Foreskin keratinocyte (primary cell): ENCODE measurements at places on chromosomes 16 and 17. TPM values are rescaled to one million over a fixed set of nuclear protein-coding genes. Genes with fewer than 3 reads are reported as not detected.

TIMP2 gene
- polyA plus RNA-seq: 6.3 and 8.3 TPM in 2 replicates

HSPB9 gene
- not detected in 2 replicates for polyA plus RNA-seq

CES5A gene
- not detected in 2 replicates for polyA plus RNA-seq

CCT6B gene
- 0.25 TPM in 2 replicates for polyA plus RNA-seq

VAT1L gene
- polyA plus RNA-seq: not detected in 2 replicates

GCGR gene
- not detected in 2 replicates for polyA plus RNA-seq

TMEM114 gene
- not detected in 2 replicates for polyA plus RNA-seq

GRCh38 chr17:76840884-76841775, 27.1 kb upstream of the MGAT5B start:
- DNase-seq: no peak

DNA sequence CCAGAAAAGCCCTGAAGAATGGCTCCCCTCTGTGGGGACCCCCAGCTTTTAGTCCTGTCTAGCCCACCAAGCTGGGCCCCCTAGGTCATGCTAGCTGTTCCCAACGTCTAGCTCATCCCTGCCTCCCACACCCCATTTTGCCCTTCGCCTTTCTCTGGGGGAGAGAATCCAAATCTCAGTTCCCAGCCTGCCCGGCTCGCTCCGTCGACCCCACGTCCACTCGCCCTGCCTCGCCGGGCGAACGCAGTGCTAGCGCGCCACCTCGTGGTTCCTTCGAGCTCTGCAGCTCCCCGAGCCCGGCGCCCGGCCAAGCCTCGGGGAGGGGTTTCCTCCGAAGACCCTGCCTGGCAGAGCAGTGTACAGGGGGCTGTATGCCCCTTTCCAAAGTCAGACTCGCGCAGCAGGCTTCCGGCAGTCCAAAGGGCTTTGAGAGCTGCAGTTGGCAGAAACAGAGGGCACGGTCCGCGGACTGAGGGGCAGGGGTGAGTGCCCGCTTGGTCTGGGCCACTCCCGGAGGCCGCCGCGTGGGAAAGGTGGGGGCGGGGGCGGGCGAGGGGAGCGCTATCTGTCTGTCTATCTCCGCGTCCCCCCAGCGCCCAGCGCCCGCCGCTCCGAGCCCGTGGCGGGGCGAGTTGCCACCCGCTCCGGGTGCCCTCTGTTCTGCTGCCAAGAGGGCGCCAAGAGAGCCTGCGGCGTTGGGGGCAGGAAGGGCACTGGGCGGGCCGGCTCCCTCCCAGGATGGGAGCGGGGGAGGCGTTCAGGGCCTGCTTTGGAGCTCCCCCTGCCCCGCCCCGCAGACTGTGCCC, 1.7 kb upstream of the DLX3 start:
- no peak for DNase-seq

GRCh38 chr17:39667945-39668924, at the start of gene PNMT:
Gene PNMT, plus strand, starts transcription at chr17:39668453. Its CDS starts 23 bp downstream, at chr17:39668476.
- DNase-seq: no peak

GRCh38 chr16:58417600-58417999, 25.3 kb downstream of the GINS3 start:
- DNase-seq: no peak

DNA sequence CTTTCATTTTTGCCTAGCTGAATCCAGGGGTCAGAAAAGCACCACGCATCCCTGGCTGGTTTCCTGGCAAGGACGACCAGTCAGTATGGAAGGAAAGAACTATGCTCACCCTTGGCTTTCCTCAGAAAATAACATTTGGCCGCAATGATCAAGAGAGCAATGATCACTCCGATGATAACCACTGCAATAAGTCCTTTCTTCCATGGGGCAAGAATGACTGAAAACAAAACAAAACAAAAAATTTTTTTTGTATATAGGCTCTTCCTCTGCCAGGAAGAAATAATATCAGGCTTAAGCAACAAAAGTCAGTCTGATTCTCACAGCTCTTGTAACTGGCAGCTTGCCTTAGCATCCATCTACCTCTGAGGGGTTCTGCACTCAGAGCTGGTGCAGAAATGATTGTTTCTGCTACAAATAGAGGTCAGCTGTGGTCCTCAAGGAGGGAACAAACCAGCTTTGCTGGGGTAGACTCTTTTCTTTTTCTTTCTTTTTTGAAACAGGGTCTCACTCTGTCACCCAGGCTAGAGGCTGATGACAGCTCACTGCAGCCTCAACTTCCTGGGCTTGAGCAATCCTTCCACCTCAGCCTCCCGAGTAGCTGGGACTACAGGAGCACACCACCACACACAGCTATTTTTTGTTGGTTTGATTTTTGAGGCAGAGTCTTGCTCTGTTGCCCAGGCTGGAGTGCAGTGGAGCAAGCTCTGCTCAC, 35.7 kb downstream of the PECAM1 start:
- DNase-seq: no peak

- DNase-seq: no peak
These were observed 483 bp downstream of the RPA1 start for GRCh38 chr17:1830288-1830687.

GRCh38 chr16:35203636-35204035, 1744.2 kb downstream of the TP53TG3F start:
- no peak for DNase-seq

DNA sequence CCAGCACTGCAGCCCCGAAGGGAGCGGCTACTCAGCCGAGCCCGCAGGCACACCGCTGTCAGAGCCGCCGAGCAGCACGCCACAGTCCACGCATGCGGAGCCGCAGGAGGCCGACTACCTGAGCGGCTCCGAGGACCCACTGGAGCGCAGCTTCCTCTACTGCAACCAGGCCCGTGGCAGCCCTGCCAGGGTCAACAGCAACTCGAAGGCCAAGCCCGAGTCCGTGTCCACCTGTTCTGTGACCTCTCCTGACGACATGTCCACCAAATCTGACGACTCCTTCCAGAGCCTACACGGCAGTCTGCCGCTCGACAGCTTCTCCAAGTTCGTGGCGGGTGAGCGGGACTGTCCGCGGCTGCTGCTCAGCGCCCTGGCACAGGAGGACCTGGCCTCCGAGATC, 42.4 kb downstream of the SREBF1 start:
- no peak for DNase-seq

- DNase-seq: no peak
These were observed 51.4 kb downstream of the C17orf67 start for GRCh38 chr17:56782338-56782737.

DNA sequence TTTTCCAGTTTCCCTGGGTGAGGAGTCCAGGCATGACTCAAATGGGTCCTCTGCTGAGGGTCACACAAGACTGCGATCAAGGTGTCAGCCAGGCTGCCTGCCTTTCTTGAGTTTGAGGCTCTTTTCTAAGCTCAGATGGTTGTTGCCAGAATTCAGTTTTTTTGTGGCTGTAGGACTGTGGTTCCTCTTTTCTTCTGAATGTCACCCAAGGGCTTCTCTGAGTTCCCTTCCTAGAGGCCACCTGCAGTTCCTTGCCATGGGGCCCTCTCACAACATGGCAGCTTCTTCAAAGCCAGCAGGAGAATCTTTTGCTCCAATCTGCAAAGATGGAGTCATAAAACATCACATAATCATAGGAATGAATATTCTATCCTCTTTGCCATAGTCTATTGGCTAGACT, 17.5 kb downstream of the LIMD2 start:
- DNase-seq: no peak

DNA sequence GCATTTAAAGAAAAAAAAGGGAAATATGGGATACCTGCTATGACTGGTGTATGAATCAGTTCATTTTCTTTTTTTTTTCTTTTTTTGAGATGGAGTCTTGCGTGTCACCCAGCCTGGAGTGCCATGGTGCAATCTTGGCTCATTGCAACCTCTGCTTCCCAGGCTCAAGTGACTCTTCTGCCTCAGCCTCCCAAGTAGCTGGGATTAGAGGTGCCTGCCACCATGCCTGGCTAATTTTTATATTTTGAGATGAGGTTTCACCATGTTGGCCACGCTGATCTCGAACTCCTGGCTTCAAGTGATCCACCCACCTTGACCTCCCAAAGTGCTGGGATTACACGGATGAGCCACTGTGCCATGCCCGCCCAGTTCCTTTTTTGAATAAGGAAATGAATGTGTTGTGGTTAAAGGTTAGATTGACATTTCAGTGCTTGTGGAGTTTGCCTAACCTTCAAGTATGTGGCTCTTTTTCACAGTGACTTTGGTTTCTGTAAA, 7.7 kb downstream of the HAPSTR1 start:
- no peak for DNase-seq

- no peak for DNase-seq
These were observed 564 bp upstream of the TMIGD1 start for GRCh38 chr17:30334421-30334820.

DNA sequence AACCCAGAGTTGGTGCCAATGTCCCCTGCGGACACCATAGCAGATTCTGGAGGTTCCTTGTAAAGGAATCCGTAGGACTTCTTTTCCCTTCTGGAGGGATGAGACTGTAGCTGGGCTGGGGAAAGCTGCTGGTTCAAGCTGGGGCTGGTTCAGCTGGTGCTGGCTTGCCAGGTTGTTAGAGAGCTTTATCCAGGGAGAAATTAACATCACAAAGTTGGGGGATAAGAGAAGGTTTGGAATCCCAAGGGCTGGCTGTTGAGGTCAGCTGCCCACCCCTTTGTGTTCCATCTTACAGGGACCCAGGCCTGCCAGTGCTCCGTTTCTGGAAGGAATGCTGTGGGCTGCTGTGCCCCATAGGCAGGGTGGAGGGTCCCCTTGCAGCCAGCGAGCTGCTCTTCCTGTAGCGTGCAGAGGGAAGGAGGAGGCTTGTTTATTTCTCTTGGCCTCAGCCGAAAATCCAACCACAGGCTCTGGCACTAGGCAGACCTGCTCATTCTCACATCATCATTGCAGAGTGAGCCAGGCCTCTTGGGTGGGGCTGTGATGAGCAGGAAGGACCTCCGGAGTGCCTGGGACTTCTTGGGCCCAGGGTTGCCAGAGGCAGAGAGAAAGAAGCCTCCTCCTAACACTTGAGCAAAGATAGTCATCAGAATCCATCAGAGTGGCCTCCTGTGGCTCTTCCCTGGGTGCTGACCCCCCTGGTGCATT, 251.1 kb downstream of the SEC14L1 start:
- DNase-seq: no peak

DNA sequence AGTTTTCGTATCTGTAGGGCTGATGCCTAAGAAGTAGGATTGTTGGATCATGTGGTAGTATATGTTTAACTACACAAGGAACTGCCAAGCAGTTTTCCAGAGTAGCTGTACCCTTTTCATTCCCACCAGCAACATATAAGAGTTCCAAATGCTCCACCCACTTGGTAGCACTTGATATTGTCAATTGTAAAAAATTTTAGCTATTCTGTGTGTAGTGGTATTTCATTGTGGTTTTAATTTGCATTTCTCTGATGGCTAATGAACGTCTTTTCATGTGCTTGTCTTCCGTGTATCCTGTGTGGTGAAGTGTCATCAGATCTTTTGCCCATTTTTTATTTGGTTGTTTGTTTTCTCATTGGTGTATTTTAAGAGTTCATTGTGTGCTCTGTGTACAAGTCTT, 69.7 kb downstream of the TANC2 start:
- no peak for DNase-seq

DNA sequence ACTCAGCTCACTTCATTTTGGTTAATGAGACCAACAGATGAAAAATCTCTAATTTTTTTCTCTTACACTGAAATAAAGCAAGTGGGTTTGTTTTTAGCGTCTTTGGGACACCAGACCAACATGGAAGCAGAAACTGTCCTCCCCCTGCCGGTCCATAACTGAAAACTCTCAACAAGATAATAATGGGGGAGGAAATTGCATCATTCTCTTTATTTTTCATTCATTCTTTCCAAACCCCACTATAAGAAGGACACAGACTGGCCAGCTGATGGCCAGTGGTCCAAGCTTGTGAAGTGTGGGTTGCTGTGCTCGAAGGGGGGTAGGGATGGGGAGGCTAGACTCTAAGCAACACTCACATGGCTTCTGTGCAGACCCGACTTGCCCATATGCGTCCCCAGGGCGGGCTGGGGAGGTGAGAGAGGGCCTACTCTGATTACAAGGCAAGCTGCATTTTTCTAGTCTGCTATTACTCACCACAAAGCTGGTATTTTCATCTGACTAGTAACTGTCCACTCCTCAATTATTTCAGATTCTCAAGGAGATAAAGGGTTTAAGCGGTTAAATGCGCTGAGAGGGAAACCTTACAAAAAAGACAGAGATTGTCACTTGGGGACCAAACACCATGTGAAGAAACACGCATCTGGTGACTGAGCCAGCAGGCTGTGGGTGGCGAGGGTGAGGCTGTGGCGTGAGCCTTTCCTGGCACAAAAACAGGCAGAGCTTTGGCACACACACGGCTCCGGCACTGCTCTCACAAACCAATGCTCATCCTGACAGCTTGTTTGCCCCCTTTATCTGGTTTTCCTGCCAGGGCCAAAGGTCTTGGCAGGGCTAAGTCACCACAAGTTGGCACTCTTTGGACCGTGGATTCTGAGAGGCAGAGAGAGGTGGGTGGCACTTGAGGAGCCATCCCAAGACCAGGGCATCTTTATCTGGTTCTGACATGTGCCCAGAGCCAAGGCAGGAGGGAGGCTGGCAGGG, 38.2 kb downstream of the MARF1 start:
- DNase-seq: no peak

DNA sequence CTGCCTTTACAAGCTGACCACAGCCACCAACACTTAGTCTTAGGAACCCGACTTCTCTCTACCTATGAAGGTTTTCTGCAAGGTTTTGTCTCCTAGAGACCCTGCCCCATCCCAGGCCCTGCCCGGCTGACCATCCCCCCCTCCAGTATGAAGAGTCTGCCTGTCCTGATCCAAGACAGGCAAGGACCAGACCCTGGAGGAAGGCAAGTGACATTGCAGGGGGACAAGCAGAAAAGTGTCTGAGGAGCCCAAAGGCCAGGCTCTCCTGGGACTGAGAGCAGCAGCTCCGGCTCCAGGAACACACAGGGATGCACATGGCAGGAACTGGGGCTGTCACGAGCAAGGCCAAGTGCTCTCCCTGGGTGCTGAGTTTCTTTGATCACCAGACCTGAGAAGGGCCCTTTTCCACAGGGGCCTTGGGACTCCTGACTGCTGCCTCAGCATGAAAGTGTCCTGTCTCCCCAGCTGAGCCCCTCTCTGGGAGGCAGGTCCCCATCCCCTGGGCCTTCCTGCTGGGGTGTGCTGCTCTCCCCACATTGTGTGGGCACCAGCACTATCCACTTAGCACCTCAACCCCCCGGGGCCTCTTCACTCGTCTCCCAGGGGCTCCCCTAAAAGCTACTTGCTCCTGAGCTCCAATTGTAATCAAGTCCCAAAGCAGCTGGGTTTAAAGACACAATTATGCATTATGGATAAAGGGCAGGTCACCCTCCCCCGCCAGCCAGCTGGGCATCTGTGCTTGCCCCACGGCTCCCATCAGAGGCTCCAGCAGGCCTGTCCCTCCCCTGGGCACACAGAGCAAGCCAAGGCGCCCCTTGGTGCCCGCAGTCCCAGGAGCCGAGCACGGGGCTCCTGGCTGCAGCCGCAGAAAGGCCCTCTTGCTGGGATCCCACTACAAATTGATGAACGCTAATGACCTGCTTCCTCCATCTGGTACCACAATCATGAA, 11.6 kb upstream of the CACNG4 start:
- DNase-seq: no peak

GRCh38 chr16:87891764-87892163, 22.5 kb upstream of the SLC7A5 start:
- no peak for DNase-seq

GRCh38 chr16:30996985-30997724, 12.1 kb downstream of the HSD3B7 start:
- DNase-seq: peak; percentile 78

- no peak for DNase-seq
These were observed 4.2 kb downstream of the NR1D1 start for GRCh38 chr17:40095944-40096791.

- DNase-seq: no peak
These were observed 1.0 kb downstream of the CX3CL1 start for GRCh38 chr16:57373117-57373947.

GRCh38 chr17:79798299-79799173, 1.7 kb upstream of the CBX8 start:
- no peak for DNase-seq
